ENCODE measurements at places on chromosomes 6 and 20.

DNA sequence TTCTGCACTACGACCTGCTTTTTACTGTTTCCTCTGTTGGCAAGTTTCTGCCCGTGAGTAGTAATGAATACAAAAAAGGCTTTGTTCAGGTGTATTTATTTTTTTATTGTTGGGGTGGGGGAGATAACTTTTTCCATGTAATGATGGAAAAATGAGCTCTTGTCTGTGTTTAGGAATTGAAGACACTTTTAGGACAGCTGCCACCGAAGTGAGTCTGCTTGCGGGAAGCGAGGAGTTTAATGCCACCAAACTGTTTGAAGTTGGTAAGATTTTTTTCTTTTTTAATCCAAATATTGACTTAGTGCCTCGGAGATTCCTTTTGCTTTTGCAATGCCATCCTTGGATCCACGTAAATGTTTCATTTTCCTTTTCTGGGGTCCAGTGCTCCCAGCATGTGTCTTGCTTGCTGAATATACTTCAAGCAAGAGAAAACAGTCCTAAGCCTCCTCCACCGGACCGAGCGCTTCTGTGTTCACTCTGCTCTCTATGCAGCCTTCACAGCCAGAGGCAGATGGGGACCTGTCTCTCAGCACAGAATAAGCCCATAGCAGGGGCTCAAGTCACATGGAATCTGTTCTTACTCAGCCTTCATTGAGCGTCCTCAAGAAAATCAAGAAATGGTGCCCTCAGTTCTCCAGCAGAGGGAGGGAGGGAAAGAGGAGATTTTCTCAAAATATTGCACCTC is 71.3 kb downstream of the ISM1 start:
- DNase-seq, result no peak

DNA sequence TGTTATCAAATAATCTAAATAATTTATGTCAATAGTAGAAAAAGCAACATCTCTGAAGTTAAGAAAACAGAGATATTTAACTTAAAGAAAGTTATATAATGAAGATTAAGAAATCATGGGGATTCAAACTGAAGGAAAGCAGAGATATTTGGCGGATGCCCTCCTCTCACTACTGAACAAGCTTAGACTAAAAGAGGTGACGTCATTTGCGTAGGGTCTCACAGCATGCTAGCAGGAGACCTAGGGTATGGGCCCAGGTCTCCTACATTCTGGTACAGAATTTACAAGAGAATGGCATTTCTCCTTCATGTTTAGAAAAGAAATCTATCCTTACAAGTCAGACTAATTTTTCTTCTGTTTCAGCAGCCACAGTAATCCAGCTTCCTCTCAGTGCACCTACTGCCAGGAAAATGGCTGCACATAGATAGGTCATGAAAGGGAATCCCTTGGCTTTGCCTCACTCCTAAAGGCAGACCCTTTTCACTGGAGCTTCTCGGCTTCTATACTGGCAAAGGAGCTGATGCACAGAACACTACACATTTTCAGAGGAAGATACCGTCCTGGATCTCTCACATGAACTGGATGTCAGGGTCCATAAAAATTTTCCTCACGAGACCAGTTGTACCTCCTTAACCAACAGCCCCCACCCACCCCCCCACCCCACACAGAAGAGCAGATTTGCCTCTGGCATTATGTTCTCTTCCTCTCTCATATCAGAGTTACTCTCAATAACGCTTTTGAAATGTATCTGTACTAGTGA is 41.8 kb upstream of the DST start:
- DNase-seq, result no peak

DNA sequence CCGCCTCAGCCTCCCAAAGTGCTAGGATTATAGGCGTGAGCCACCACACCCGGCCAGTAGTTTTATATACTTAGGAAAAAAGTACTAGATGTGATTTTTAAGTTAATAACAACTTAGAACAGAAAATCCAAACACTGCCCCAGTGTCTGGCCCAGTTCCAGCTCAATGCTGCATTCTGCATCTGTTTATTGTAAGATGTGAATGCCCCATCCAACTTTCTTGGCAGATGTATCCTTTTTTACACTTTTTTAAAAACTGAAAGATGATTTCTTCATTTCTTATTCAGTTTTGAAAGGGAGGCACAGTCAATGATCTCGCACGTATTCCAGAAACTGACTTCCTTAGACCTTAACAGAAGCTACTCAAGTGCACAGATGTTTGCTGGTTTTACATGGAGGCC is 85.6 kb upstream of the SRSF6 start:
- no peak for DNase-seq

DNA sequence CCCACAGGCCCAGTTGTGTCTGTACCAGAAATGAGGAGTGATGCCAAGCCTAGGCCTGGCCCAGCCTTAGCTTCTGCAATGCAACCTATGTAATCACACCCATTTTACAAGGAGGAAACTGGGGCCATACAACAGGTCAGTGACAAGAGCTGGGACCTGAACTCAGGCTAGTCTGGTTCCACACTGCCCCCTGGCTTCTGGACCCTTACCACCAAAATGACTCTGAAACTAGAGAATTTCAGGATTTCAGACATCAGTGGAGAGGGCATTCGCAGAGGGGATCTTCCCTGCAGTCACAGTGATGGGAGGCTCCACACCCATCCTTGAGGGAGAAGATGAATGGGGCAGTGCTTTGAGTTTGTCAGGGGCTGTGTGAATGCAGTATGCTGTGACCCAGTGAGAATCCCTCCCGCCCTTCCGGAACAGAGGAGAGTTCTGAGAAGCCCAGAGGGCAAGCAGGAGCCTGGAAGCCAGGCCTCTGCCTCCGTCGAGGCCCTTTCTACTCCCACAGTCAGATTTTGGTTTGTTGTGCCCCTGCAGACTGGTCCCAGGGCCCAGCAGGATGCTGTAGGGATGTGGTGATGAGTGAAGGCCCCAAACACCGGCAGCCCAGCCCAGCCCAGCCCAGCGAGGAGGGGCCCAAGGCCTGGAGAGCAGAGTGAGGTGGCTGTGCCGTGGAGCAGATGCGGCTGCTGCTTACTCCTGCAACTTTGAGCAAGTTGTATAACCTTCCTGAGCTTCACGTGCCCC is 48.1 kb upstream of the MYL9 start:
- no peak for DNase-seq

DNA sequence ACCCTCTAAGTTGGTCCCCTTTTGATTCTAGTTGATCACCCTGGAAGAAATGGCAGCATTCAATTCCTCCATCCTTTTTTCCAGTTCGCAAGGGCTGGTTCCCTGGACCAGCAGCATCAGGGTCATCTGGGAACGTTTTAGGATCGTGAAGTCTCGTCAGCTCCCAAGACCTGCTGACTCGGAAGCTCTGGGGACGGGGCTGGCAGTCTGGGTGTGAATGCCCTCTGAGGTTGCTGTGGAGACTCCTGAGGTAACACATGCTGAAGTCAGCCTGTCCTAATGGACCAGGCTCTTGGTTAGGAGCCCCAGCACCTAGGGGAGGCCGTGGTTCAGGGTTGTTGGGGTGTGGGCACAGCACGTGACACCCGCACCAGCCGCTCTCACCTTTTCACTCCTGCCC is 164.1 kb downstream of the SYNDIG1 start:
- DNase-seq, result no peak

- no peak for DNase-seq
Observed at GRCh38 chr6:82738773-82739172, 326.9 kb downstream of the UBE3D start.

- no peak for DNase-seq
Observed at GRCh38 chr20:38147751-38148150, 17.3 kb downstream of the TGM2 start.

DNA sequence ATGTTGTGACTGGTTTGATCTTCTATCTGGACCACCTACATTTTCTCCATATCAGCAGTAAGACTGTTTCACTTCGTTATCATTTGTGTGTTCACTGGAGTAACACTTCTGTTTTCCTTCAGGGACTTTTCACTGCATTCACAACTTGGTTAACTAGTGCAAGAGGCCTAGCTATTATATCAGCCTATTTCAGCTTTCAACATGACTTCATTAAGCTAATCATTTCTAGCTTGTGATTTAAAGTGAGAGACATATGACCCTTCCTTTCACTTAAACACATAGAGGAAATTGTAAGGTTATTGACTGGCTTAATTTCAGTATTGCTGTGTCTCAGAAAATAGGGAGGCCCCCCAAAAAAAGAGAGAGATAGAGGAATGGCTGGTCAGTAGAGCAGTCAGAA is 622.8 kb upstream of the NRSN1 start:
- no peak for DNase-seq
